ENCODE measurements at places on chromosomes 3 and 15. TPM values are rescaled to one million over a fixed set of nuclear protein-coding genes. Genes with fewer than 3 reads are reported as not detected.

- no peak for DNase-seq
Observed at GRCh38 chr3:21417991-21418390, 333.0 kb downstream of the ZNF385D start.

DNA sequence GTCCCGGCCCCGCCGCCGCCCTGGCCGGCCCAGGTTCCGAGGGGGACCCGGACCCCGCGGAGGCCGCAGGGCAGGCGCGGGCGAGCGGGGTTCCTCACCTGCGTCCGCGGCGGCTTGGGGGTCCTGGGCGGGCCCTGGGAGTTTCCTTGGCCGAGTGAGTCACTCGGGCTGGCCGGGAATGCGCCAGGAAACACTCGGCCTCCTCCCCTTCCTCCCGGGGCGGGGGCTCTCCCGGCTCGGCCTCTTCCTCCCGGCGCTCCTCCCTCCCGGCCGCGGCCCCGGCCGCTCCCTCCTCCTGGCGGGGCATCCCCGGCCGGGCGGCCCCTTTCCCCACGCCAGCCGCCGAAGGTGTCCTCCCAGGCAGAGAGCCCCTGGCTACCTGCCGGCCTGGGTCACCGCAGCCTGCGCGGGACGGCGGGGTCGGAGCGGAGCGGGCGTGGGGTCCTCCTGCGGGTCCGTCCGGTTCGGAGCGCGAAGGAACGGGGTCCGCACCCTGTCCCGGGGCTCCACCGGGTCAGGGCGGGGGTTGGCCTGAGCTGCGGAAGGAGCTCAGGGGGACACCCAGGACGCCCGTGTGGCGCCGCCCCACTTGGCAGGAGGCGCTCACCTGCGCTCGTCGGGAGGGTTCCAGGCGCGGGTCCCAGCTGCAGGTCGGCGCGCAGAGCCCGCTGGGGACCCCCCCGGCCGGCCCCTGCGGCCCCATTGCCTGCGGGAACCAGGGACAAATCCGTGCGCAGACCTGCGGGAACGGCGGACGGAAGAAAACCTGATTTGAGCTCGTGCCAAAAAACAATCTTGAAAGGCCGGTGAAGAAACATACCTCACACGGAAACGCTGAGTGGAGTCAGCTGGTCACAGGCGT is at the start of gene CYFIP1:
Gene CYFIP1 (minus strand): TSS at position 180 of the 862 bp plus-strand sequence. CDS start 33,083 bp downstream, outside the sequence.
- peak; percentile 72 for DNase-seq

GRCh38 chr15:43749690-43750345 is 3.6 kb downstream of the PDIA3 start:
- DNase-seq = no peak

DNA sequence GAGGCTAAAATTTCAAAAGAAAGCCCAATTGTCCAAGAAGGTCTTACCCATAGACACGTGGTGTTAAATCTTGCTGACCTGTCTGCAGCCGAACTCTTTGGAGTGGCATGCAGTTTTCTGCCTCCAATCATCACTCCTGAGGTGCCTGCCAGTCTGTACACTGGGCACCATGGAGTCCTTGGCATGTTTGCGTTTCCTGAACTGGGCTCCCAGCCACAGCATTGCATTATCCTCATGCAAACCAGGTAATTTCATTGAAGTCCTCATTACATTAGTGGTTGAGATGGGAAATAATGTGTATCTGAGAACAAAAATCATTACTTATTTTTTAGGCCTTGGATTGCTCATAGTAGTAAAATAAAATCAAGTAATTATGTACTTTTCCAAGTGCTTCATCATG is 152.3 kb downstream of the AKAP13 start:
- DNase-seq = no peak

GRCh38 chr15:35698966-35699575 is 153.1 kb upstream of the DPH6 start:
- DNase-seq = no peak

DNA sequence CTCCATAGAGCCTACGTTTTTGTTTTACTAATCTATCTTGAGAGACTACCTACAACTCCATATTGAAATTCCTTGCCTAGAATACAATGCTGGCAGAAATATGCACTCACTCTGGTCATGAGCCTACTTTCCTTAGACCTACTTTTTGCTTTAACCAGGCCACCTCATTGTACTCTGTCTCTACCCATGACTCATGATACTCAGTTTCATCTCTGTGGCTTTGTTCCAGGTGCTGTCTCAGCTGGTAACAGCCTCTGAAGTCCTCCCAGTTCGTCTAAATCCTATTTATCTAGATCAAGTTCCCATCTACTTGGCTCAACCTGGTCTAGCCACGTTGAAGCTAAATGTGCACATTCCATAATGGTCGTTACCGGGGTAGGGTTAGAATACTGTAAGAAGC is 536.4 kb downstream of the RSL24D1 start:
- no peak for DNase-seq

DNA sequence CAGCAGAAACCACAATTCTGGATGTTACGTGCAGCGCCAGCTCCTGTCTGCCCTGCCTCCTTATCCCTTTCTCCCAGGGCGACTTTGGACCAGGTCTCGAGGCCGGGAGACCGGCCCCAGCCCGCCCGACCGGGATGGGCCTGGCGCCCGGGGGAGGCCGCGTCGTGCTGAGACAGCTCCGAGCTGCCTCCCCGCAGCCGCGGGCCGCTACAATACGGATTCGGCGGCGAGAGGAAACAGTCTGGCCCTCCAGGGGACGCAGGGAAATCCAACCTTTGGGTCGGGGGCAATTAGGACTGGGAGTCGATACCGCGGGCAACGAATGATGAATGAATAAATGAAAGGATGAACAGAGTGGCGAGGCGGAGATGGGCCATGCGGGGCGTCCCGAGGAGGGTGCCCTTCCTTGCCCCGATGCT is 537 bp downstream of the GRAMD2A start:
- no peak for DNase-seq

GRCh38 chr3:13419505-13420044 is 547 bp downstream of the NUP210 start:
- DNase-seq = peak; percentile 33

DNA sequence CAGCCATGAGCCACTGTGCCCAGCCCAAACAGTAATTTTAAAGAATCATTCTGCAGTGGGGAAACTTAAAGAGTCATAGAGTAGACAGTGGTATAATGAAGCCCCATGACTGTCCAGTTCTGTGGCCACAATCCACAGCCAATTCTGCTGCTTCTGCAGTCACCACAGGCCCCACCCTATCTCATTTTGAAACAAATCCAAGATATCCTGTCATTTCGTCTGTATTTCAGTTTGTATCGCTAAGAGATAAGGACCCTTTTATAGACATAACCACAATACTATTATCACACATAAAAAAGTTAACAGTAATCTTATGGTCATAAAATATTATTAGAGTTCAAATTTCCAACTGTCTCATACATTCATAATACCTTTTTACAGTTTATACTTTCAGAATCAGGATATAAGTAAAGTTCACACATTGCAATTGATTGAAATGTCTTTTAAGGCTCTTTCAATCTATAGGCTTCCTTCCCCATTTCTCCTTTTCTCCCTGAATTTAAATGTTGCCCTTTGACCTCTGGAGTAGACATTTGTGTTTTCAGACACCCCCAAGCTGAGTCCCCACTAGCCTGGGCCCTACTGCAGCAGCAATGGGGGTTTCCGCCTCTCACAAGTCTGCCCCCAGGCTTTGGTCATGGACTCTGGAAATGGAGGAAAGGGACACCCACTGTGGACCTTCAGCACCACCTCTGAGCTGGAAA is 4.2 kb upstream of the NUP210 start:
- DNase-seq = no peak

DNA sequence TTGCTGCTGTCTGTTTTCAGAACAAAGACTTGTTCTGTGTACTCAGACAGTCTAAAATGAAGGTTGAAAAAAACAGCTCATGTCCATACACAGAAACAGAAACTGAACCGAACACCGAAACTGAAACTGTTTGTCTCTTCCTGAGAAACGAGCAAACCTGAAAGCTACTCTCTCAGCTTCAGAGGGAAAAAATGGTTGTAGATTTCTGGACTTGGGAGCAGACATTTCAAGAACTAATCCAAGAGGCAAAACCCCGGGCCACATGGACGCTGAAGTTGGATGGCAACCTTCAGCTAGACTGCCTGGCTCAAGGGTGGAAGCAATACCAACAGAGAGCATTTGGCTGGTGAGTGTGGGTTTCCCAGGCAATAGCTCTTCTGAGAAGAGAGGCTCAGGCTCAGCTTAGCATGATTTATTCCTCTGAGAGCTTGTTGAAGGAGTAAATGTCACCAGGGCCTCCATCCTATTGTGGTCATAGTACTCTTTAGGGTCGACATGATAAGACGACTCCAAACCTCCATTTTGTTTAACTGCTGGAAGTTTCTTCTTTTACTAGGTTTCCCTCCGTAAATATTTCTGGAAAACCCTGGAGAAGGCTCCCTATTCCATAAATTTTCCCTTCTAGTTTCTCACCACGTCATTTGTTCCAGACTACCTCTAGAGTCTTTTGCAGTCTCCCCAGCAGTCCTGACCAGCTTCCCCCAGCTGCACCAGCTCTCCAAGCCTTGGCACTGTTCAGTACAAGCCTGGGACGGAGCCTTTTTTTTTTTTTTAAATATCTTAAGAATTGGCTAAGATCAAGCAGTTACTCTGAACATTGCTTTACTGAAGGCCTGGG is at the start of gene RTP4:
Gene RTP4 (plus strand): TSS at position 135 of the 838 bp plus-strand sequence. CDS start 57 bp downstream, at position 192.
- no peak for DNase-seq

DNA sequence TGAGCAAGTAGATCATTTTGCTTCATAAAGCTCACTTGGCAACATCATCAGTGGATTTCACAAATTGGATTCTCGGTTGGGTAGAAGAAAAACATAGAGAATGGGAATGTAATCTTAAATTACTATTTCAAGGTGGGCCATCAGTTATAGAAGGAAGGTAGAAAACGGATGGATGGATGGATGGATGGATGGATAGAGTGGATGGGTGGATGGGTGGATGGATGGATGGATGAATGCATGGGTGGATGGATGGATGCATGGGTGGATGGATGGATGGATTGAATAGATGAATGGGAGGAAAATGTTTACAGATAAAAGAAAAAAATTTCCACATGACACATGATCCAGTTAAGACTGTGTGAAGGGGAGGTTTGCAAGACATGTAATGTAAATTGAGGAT is 159.7 kb downstream of the MEX3B start:
- DNase-seq = no peak

- DNase-seq = no peak
Observed at GRCh38 chr3:138195481-138195880, 8.4 kb downstream of the ARMC8 start.

DNA sequence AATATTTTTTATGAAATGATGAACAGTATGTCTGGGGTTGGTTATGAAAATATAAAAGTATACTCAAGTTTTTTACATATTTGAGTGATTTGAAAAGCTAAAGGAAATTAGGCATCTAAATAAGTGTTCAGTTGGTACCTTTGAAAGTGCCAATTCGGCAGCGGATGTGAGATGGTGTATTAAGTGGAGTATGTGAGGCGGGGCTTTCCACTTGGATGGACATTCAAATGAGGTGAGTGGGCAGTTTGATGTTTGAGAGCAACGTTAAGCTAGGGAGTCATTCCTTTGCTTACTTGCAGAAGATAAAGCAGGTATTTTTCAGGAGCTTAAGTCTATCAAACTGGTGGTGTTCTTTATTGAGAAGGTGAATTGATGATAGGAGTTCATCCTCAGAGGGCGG is 189.0 kb upstream of the GOLIM4 start:
- DNase-seq = no peak

DNA sequence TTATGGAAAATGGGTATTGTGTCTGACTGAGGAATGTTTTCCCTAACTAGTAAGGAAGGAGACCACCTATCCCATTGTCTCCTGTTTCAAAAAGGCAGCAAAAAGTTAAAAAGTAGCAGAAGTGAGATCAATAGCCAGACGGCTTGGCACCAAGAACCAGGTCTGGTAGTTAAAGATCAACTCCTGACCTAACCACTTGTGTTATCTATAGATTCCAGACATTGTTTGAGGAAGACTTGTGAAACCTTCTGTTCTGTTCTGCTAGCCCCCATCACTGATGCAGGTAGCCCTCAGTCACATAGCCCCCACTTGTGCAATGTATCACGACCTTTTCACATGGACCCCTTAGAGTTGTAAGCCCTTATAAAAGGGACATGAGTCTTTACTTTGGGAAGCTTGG is 46.3 kb upstream of the C2CD4B start:
- DNase-seq = no peak

GRCh38 chr3:11616551-11616950 is 27.2 kb downstream of the VGLL4 start:
- DNase-seq = no peak

- no peak for DNase-seq
Observed at GRCh38 chr3:51727500-51727899, 20.6 kb downstream of the GRM2 start.

CRYGS gene
- 3.9 TPM for total RNA-seq

KATNBL1 gene
- 63.0 TPM for total RNA-seq

EEFSEC gene
- total RNA-seq = 10.6 TPM

TJP1 gene
- total RNA-seq = 172 TPM

GOLGA8J gene
- total RNA-seq = not detected

IL20RB gene
- total RNA-seq = 1.7 TPM

STXBP5L gene
- 8.5 TPM for total RNA-seq

MTHFS gene
- 33.3 TPM for total RNA-seq

CACNA1D gene
- 6.3 TPM for total RNA-seq

A4GNT gene
- 3.1 TPM for total RNA-seq

SIDT1 gene
- total RNA-seq = not detected
